ENCODE measurements at places on chromosomes 11 and 22.
A peak's percentile ranks its signal among the peaks of the same experiment; 100 is the strongest.

GRCh38 chr22:33493476-33494205 is 426.6 kb downstream of the LARGE1 start:
- no peak for DNase-seq

DNA sequence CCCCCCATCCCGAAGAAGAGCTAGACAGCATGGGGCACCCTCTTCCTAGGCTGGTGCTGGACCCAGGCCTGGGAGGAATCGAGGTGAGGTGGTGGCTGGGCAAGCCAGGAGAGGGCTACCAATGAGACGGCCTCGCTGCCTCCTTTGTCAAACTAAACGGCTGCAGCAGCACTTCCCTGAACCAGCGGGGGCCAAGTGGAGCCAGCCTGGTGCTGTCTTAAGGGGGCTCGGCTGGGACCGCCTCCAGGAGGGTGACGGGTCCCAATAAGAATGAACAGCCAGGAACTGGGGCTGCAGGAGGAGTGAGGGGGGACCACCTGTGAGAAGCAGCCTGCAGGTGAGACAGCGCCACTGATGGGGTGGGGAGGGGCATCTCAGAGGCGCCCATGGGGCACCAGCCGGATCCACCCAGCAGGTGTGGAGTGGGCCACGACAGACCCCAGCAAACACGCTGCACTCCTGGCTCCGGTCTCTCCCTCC is 17.1 kb downstream of the IFT27 start:
- DNase-seq, result no peak

DNA sequence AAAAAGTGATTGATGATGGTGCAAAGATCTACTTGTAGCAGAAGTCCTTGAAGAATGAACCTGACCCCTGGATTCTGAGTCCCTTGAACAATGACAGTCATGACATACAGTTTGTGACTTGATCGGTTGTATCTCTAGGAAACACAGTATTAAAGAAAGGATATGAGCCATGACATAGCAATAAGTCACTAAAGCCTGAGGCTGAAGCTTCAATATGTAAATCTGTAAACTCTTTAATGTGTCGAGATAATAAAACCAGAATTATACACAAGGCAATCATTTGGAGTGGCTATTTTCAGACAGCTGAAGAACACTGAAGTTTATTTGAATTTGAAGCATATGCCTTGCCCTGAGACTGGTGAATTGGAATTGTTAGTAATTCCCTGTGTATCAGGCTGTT is 911.5 kb upstream of the RAG2 start:
- DNase-seq, result no peak

- no peak for DNase-seq
These were observed 87.0 kb upstream of the THY1 start for GRCh38 chr11:119509969-119510401.

DNA sequence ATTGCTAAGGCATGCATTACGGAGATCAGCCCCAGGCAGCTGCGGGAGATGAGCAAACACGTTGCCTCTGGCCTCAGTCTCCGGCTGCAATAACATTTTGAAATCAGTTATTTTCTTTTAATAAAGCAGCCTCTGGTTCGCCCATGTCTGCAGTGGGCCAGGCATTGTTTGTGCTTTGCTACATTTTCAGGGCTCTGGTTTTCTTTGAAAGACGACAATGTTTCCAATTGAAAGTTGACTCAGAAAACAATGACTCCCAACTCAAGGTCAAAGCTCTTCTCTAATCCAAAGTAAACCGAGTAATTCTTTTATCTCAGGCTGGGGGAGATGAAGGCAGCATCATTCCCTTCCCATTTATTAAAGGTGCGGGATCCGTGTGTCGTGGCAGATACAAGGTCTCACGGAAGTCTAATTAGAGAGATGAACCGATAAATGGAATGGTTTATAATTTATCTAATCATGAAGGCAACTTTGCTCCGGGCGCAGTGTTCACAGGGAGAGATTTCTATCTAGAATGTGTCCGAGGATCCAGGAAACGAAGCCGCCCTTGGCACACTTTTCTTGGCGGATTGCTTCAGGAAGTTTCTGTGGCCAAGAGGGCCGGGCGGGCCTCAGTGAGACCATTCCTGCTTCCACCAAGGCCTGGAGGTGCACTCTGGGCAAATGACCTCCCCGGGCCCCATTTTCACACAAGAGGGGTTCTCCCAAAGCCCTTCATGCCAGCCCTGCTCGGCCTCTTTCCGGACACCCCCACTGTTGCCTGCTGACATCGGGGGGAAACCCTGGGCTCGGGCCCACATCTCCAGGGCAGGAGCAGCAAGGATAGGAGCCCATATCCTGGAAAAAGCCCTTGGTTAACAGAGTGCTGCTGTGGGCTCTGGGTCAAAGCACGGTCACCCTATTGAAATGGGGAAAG is 811.4 kb downstream of the BRD1 start:
- DNase-seq, result no peak

- no peak for DNase-seq
These were observed 1.8 kb upstream of the SNX19 start for GRCh38 chr11:130918081-130918480.

DNA sequence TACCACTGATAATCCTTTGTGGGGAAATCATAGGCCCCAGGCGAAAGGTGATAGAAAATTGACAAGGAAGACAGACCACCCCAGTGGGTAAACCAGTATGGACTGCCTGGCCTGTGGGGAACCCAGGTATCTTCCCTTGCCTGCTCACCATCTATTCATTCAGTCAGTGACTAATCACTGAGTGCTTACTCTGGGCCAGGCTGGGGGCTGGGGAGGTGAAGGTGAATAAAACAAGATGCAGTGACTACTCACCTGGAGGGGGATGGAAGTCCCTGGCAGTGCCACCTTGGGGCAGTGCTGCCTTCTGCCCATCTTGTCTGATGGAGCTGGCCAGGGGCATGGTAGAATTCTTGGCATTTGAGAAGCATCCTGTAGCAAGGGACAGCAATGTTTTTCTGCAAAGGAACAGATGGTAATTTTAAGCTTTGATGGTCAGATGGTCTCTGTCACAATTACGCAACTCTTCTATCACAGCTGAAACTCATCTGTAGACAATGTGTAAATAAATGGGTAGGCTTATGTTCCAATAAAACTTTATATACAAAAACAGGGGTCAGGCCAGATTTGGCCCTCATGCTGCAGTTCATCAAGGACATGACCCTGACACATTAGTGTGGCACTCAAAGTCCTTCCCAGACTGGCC is 4.6 kb downstream of the ISX start:
- no peak for DNase-seq

- peak; percentile 9 for DNase-seq
These were observed 37.2 kb downstream of the MUC5B start for GRCh38 chr11:1260023-1260501.

- DNase-seq, result no peak
These were observed 83.2 kb downstream of the CACNA1I start for GRCh38 chr22:39653787-39654077.

DNA sequence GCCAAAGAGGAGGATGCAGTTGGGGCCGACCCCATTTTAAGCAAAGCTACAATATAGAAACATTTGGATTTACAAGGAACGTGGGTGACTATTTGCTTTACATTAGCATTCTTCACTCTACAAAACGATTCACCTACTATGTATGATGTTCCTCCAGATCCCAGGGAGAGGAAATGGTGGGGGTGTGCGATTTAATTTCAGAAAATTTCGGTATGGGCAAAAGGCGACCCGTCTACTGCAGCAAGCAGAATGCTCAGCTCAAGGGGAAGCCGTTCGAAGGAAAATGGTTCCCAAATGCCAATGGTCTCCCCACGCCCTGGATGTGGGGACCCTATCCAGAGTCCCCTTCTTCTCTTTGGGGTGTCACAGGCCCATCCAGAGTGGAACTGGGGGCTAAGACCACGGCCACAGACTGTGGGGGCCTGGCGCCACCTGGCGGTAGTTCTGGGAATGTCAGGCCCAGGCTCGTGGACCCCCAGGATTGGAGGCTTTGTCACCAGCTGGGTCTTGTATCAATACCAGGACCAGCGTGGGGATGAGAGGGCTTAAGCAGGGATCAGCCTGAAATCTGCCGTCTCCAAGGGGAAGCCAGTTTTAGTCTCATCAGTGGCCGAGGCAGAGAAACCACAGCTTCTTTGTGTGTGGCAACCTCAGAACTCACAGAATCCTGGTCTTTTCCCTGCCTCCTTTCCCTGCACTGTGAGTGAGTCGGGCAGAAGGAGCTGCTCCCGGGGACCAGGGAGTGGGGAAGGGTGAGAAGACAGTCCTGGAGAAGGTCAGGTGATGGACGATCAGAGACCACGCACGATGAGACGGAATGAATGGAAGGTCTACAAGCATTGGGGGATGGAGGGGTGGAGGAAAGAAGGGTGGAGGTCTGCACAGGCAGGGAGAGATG is 8.4 kb downstream of the LRRC10B start:
- peak; percentile 22 for DNase-seq

- peak; percentile 68 for DNase-seq
These were observed 2.8 kb downstream of the CHADL start for GRCh38 chr22:41237707-41238569.

GRCh38 chr11:46130286-46130940 is 9.2 kb upstream of the PHF21A start:
- DNase-seq, result no peak

DNA sequence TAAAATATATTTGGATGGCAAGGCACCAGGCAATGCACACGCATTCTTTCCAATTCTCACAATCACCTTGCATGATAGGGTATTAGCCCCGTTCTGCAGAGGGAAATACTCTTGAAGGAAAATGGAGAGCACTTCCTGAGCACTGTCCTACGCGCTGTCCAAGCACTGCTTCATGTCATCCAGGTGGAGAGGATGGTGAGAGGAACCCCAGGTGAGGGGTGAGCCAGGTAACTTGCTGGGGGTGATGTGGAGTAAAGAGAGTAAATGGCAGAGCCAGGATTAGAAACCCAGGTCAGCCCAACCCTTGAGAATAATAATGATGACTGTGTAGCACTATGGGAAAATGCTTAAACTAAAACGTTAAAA is 711 bp upstream of the PACSIN2 start:
- no peak for DNase-seq

DNA sequence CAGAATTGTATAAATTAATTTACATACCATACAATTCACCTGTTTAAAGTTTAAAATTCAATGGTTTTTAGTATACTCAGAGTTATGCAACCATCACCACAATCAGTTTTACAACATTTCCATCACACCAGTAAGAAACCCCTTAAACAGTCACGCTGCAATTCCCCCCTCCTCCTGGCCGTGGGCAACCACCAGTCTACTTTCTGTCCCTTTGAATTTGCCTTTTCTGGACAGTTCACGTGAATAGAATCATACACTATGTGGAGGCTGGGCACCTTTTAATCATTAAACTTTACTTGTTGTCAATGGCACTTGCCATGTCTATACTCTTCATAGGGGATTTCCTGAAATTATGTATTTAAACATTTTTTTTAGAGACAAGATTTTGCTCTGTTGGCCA is 20.1 kb upstream of the SWAP70 start:
- DNase-seq, result no peak

DNA sequence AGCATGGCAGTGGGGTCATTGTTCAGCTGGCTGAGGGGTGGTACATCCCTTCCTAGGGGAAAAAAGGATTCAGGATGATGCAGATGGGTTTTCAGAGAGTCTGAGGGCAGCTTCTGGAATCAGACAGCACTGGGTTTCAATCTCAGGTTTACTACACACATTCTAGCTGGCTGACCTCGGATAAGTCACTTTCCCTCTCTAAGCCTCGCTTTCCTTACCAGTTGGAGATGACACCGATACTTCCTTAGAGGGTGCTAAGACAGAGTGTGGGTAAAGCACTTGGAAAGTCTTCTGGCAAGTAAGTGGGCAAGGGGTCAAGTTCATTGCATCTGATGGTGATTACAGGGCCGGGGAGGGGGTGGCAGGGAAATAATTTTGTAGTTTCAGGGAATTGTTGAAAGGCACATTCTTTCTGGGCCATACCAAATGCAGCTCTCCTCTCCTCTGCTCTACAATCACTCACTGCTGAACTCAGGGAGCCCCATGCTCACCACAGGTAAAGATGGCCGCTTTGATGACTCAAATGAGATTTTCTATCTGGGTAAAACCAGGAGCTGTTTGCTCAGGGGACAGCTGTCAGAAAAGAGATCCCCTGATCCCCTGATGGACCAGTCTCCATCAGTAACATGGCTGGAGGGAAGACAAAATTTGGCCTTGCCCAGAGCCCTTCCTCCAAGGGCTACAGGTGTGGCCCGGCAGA is 6.5 kb upstream of the MIAT start:
- no peak for DNase-seq

DNA sequence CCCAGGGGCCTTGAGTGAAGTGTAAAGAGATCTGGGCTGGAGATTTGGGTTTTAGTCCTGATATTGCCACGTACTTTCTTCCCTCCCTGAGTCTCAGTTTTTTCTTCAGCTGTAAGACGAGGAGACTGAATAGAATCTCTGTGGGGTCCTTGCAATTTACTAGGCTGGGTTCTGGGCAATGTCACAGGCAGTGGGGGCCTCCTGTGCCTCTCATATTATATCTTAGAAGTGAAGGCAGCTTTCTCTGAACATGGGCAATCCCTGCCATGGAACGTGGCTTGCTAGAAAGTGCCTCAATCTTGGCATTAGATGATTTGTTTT is 62.0 kb upstream of the PTPRJ start:
- no peak for DNase-seq

- DNase-seq, result no peak
These were observed 110.0 kb upstream of the SYN3 start for GRCh38 chr22:33167998-33168790.

GRCh38 chr11:9263840-9264315 is 1.3 kb downstream of the DENND5A start:
- no peak for DNase-seq

DNA sequence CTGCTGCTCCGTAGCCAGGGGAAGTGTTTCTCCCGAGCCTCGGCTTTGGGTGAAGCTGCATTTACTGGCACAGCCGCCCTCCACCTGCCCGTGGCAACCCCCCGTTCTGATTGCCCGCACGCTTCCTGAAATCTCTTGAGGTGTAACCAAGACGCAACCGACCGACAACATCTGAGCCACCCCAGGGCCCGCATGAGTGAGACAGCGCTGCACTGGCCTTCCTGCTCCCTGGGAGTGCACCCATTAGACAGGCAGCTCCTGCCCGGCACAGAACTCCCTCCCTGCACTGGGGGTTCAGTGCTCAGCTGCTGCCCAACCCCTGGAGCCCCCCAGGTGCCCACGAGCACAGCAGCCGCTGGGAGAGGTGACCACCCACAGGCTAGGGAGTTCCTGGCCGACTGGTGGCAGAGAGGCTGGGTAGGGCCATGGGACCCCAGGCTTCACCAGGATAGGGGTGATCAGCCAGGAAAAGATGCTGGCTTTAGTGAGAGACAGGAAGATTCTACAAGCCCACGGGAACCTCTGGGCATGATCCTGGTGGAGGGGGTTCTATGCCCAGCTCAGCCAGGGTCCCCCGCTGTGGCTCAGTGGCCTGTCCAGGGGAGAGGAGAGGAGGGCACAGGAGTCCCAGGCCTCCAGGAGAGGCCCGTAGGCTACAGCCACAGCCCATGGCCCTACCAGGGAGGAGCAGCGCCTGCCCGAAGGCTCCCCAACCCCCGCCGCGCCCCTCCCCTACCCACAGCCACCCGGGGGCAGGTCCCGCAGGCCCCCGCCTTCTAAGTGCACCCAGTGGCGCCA is 14.6 kb downstream of the PLXNB2 start:
- no peak for DNase-seq

GRCh38 chr11:72343006-72343756 is 91.2 kb downstream of the CLPB start:
- no peak for DNase-seq

GRCh38 chr11:14012846-14013245 is 50.3 kb downstream of the SPON1 start:
- DNase-seq, result no peak

- no peak for DNase-seq
These were observed 1.2 kb downstream of the C2CD2L start for GRCh38 chr11:119108146-119108856.

- no peak for DNase-seq
These were observed 22.2 kb downstream of the BLID start for GRCh38 chr11:122093731-122094275.

Data from stimulated activated CD4-positive, alpha-beta T cell treated with anti-CD3 and anti-CD28 coated beads, Interleukin-15, amount 100 ng/mL, for 1 hour (primary cell).